ENCODE measurements at places on chromosomes 11 and 22.

- no peak for DNase-seq
These were observed 28.4 kb upstream of the HMOX1 start for GRCh38 chr22:35352214-35353111.

- DNase-seq = peak; percentile 29
These were observed 68.7 kb upstream of the ASPHD2 start for GRCh38 chr22:26360169-26360885.

DNA sequence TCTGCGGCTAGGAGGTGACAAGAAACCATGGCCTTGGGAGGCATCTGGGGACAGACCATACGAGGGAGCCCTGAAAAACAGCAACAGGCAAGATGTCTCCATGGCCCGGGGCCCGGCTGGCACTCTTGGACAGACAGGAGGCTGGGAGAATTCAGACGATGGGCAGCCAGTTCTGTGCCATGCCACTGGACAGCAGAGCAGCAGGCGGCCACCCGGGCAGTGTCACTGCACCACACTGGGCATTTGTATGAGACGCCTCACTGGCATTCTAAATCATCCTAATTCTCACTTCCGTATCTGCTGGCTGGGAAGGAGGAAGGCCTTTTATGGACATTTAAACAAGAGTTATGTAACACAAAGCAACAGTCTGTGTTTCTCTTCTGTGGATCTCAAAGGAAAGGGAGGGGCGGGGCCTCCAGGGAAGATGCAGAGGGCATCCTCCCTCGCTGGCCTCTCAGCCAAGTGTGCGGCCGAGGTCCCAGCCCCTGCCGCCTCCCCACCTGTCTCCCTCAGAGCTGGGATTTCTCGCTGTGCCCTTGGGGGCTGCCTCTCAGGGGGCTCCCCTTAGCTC is 350.3 kb downstream of the SHANK2 start:
- DNase-seq = no peak

- DNase-seq = no peak
These were observed 4.9 kb upstream of the SCN3B start for GRCh38 chr11:123659311-123659710.

DNA sequence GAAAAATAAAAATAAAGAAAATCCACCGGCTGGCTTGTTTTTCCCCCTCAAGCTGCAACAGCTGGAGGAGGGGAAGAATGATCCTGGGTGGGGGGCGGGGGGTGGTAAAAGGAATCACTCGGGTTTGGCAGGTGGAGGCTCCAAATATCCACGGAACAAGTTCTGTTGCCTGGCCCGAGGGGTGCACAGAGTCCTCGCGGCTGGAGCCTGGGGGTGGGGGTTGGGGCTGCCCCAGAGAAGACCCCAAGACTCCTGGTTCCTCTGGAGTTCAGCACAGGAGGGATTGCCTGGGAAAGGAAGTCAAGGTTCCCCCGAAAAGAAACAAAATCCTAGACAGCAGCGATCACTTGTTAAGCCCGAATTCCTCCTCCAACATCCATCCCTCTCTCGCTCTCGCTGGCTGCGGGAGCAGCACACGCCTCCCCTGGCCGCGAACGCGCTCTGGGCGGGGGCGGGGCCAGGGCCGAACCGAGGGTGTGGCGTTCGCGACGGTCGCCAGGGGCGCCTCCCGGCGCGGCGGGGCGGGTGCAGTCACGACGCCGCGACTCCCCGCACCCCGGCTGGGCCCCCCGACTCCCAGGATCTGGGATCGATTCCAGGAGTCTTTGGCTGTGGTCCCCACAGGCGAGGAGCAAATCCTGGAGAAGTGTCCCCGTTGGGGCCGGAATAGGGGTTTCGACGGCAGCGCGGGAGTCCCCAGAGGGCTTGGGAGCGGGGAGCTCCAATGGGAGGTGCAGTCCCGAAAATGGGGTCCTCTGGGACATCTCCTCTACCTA is at the start of gene KCNA4:
Gene KCNA4, minus strand, starts transcription at position 443 of the 776 bp plus-strand sequence. CDS start 4,352 bp downstream, outside the sequence.
- DNase-seq = no peak

DNA sequence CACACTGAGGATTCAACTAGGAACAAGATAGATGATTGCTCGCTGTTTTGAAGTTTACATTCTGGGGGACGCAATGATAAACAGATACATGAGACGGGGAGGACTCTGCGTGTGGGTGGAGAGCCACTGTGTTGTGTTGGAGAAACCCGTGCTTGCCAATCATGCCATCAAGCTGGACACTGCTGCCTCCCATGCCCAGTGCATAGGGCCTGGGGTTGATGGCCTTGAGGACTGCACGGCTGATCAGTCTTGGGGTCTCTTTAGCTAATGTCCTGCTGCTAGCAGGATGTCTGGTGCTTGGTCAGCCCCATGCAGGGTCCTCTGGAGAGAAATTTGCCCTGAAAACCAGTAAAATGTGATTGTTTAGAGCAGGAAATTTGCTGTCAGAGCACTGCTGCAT is 221.2 kb upstream of the B3GAT1 start:
- DNase-seq = no peak

DNA sequence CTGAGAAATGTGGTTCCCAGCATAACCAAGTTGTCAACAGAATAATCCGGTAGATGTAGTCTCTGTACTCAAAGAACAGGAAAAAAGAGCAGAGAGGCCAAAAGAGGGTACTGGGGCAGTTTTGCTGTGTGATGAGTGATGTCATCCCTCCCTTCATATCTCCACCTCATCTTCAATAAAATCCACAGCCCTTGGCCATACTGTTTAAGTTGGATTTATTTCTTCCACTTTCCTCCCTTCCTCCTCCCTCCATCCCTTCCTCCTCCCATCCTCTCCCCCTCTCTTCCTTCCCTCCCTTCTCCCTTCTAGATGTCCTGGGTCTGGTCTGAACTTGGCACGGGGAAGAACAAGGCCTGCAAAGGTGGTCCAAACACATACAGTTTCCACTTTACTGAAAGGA is 18.2 kb upstream of the GRK3 start:
- DNase-seq = no peak

DNA sequence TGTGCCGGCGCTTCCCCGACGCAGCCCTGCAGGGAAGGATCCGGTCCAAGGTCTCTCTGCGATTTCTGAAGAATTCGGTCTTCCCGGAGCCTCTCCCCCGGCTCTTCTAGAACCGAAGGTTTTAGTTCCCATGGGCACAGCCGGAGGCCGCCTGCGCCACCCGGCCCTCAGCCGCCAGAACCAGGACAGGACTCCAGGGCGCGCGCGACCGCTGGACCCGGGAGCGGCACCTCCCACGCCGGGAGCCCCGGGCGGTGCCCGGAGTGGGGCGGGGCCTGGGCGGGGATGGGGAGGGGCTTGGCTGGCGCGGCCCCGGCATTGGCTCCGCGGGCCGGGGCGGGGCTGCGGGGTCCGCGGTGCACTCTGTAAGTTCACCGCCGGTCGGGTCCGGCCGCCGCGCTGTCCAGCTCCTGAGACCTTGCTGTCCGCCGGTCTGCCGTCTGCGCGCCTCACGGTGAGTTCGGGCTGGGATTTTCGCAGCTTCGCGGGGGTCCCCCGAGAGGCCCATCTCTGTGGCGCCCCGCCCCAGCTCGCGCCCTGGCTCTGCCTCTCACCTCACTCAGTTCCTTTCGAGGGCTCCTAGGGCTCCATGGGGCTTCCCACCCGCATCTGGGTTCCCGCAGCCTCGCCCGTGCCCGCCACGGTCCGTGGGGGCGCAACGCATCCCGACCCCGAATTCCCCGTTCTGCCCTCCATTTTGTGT is at the start of gene CDC42EP2:
Gene CDC42EP2, plus strand, starts transcription at position 366 of the 703 bp plus-strand sequence. CDS start 6,033 bp downstream, outside the sequence.
- peak; percentile 70 for DNase-seq

DNA sequence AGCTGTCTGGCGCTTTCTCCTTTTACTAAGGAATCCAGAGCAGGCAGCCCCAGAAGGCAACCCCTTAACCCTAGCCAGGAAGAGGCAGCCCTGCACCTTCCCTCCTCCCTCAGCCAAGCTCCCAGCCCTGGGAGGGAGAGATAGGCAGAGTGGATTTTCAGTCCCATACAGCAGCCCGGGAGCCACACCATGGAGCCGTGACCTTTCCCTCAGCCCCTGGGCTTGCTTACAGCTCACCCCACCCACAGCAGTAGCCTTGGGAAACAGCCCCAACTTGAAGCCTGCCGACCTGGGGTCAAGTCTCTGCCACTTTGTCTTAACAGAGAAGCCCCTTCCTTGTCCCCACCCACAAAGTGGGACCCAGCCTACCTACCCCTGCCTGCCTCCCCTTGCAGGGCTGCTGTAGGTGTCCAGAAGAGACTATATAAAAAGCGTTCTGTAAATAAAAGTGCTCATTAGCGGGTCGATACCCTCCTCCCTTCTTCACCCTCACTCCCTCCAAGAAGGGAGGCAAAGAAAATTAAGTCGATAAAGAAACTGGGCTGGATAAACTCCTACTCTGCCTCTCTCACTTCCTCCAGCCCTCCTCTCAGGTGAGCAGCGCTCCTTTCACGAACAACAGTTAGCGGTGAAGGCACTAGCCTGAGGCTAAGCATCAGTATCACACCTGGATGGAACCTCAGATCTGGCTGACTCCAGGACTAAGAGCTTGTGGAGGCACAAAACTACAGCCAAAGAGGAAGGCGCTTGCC is 4.2 kb downstream of the TST start:
- DNase-seq = no peak

DNA sequence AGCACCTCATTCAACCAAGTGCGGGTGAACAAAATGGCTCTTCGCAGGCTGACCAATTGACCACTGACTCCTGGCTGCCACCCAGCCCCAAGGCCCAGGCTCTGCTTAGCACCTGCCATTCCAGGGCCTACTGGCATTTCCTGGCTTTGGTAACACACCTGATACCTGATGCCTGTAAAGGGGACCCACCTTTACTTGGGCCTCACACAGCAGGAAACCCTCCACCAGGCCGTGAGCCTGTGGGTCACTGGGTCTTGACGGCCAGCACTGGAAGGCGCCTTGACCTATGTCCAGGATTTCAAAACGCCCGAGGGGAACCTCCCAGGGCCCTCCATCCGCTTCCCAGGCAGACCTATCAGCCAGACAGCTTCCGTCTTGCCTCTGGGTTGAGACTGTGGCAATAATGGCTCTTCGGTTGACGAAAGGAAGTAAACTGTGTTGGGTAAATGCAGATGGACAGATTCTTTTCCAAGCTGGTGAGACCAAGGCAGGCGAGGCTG is 16.8 kb upstream of the TMEM184B start:
- DNase-seq = no peak

GRCh38 chr11:35029979-35030682 is 108.8 kb upstream of the CD44 start:
- no peak for DNase-seq

DNA sequence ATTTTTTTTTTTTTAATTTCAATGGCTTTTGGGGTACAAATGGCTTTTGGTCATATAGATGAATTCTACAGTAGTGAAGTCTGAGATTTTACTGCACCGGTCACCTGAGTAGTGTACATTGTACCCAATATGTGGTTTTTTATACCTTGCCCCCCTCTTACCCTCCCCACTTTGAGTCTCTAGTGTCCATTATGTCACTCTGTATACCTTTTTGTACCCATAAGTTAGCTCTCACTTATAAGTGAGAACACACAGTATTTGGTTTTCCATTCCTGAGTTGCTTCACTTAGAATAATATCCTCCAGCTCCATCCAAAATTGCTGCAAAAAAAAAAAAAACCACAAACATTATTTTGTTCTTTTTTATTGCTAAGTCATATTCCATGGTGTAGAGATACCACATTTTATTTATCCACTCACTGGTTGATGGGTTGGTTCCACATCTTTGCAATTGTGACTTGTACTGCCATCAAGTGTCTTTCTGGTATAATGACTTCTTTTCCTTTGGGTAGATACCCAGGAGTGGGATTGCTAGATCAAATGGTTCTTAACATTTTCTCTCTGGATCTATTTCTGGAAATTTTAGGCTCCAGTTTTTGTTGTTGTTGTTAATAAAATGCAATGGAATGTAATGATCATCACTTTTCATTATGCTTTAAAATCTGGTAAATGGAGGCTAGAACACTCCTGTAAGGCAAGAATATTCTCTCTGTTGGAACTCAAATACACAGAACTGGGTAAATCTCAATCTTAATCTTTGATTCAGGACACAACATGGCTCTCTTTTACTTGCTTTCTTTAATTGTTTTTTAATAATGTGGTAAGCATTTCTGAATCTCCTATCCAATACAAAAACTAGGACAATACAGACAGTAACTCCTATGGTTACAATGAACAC is 10.3 kb downstream of the NEAT1 start:
- no peak for DNase-seq

GRCh38 chr22:43859621-43860020 is 2.7 kb downstream of the SULT4A1 start:
- no peak for DNase-seq

GRCh38 chr11:113991170-113991569 is 16.3 kb downstream of the HTR3A start:
- DNase-seq = no peak

- no peak for DNase-seq
These were observed 46.5 kb upstream of the FIBIN start for GRCh38 chr11:26947379-26947844.

- DNase-seq = no peak
These were observed 48.6 kb upstream of the OLFML1 start for GRCh38 chr11:7436657-7437056.

GRCh38 chr11:23111527-23111926 is 251.3 kb upstream of the CCDC179 start:
- no peak for DNase-seq

GRCh38 chr11:43462359-43462758 is 103.6 kb downstream of the TTC17 start:
- DNase-seq = no peak

All from T-helper 1 cell (primary cell).